ENCODE measurements at places on chromosomes 13 and 19.

DNA sequence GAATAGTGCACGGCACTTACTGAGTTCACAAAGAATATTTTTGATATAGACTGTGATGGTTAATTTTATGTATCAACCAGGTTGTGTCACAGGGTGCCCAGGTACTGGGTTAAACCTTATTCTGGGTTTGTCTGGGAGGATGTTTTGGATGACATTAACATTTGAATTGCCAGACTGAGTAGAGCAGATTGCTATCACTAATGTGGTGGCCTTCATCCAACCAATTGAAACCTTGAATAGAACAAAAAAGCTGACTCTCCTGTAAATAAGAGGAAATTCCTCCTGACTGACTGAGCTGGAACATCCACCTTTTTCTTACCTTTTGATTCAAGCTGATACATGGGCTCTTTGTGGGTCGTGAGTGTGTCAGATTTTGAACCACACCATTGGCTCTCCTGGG, 1424.4 kb upstream of the MIR17HG start:
- DNase-seq = no peak

DNA sequence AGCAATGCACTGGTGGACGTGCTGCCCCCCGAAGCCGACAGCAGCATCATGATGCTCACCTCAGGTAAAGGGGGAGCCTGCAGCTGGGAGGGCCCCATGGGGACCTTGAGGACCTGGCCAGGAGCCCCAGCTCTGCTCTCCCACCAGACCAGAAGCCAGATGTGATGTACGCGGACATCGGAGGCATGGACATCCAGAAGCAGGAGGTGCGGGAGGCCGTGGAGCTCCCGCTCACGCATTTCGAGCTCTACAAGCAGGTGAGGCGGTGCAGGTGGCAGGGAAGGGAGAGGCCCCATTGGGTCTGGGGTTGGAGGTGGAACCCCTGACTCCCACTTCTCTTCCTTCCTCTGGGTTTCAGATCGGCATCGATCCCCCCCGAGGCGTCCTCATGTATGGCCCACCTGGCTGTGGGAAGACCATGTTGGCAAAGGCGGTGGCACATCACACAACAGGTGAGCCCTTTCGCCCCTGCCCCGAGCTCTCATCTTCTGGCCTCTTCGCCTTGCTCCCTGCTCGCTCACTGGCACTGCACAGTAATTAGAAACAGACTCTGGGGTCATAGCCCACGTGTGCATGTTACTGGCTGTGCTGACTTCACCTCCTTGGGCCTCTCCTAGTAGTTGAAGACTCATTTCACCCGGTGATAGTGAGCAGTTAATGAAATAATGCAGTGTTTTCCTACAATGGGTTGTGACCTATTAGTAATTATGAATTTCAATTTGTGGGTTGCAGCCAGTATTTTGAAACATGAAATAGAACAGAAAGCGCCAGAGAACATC, 3.6 kb downstream of the PSMC4 start:
- DNase-seq = no peak

DNA sequence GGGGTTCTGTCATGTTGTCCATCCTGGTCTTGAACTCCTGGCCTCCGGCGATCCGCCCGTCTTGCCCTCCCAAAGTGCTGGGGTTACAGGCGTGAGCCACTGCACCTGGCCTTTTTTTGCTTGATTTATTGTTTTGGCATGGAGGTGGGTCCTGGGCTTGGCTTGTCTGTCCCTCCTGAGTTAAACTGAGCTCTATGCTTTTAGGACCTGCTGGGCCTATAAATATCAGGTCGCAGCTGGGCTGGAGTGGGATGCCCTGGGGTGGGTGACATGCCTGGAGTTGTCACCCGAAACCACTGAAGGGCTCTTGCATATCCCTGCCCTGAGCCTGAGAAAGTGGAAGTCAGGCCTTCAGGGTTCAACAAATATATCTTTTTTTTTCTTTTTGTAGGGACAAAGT, 5.5 kb downstream of the ARRDC5 start:
- DNase-seq = no peak

DNA sequence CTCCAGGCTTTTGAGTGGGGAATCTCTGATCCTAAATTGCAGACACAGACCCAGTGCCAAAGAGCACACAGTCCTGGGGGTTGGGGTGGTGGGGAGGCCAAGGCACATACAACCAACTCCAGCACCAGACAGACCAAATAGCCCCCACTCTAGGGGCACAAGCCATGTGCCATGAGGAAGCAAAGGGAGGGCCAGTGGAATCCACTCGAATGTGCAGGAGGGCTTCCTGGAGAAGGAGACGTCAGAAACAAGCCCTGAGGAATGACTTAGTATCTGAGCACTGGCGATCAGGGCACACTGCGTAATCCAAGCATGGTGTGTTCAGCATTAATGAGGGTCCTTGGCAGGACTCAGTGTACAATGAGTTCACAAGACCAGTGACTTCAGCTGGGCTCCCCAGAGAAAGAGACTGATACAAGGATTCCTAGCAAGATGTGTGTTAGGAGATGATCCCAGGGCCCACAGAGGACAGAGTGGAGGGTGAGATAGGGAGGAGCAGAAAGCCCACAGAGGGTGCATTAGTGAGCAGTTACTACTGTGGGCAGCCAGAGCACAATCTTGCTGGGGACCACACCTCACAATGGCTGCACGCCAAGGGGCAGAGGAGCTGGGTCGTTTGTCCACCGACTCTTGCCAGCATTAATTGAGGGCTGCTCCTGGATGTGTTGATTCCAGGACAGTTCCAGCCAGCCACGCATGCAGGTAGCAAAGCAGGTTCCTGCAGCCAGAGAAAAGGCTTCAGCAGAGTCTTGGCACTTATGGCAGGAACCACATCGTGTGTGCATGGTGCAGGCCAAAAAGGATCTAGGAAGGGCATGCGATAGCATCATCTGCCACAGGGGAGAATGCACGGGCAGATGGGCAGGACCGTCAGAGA, 152.6 kb upstream of the VSTM2B start:
- peak; percentile 50 for DNase-seq

GRCh38 chr19:38653028-38653571, 5.7 kb downstream of the ACTN4 start:
- peak; percentile 52 for DNase-seq

DNA sequence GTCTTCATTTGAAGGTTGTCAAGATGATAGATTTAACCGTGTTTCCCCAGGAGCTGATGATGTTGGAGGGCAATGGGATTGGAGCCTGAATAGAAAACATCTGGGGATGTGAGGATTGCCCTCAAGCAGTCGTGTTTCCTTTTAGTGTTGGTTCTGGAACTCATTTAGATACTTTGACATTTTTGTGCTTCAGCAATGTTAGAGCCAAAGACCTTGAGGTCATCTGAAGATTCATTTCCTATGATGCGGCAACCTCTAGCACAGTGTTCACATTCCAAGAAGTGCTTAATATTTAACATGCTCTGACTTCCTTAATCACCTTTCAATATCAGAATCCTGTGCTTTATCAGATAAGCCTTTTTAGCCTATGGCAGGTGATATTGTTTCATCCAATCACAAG, 82.7 kb downstream of the SLC10A2 start:
- DNase-seq = no peak
